ENCODE measurements at places on chromosomes 5 and 9.

GRCh38 chr5:172410662-172411483 is 43.5 kb downstream of the SH3PXD2B start:
- no peak for DNase-seq

DNA sequence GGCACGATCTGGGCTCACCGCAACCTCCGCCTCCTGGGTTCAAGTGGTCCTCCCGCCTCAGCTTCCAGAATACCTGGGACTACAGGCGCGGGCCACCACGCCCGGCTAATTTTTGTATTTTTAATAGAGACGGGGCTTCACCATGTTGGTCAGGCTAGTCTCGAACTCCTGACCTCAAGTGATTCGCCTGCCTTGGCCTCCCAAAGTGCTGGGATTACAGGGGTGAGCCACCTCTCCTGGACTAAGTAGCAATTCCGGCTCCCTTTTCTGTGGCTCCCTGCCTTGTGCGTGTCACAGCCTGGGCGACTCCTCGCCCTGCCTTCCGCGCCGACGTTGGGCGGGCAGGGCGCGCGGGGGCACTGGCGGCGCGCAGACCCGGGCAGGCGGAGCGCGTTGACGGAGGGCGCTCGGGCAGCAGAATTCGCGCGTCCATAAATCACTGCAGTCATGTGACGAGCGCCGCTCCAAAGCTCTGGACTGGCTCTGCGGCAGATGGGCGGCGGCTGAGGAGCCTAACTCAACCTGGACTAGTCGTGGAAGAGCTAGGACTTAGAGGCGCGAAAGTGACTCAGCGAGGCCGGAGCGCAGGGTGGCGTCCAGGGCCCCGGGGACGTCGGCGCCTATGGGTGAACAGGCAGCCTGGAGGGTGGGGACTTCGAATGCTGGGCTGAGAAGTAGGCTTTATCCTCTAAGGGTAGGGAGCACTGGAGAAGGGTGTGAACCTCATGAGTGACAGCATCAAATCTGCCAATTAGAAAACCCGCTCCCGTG is 1.4 kb upstream of the CIZ1 start:
- no peak for DNase-seq

DNA sequence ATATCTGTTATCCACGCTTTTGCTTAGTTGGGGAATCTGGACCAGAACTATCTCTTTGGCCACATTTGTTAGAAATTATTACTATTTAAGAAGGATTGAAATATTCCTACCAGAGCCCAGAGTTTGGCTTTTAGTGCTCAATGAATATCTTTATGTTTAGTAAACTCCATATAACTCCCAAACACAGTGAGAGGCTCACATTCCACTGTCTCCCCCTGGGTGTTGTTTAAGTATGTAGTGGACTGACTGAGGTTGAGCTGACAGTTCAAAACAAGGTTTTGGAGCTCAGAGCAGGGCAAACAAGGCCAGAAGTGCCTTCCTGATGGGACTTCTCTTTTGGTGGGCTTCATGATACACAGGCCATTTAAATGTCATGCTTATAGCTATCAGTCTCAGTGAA is 216.0 kb downstream of the SMARCA2 start:
- no peak for DNase-seq

GRCh38 chr5:79508354-79508753 is 5.6 kb downstream of the HOMER1 start:
- DNase-seq = no peak

DNA sequence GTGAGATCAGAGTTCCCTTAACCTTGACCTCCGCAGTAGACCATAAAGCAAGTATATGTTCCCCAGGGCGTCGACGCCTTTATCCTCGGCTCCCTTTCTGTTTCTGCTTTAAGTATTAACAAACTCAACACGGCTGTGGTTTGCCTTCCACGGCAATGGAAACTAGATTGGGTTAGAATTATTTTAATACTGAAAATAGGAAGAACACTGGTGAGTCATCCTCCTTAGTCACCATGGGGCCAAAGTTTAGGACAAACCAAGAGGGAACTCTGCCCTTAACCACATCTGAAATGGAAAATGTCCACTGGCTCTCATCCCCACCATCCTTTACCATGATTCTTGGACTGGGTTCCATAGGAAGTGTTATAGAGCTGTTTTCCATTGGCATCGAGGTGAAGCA is 386.1 kb downstream of the ACTL7B start:
- no peak for DNase-seq

- no peak for DNase-seq
Observed at GRCh38 chr9:7976167-7976755, 176.7 kb upstream of the DMAC1 start.

- no peak for DNase-seq
Observed at GRCh38 chr5:143454936-143455516, 51.5 kb upstream of the NR3C1 start.

DNA sequence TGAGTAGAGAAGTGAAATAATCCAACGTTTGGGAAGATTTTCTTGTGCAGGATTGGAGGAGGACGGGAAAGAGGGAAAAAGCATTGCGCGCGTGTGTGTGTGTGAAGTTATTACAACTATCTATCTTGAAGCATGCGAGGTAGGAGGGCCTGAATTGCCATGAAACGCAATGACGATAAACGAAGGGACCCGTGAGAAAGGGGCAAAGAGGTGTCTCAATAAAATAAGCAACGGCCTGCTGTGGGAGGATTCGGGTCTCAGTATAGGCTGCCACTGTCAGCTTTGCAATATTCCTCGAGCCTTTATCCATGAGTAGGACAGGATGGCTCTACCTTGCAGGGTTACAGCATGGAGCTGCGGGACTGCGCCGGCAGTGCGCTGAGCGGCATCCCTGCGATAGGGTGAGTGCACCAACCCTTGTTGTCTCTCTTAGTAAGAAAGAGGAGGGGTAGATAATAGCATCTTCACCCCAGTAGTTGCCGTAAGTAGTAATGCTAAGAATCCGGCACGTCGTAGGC is 631 bp upstream of the RCL1 start:
- no peak for DNase-seq

GRCh38 chr9:36903541-36904435 is 130.3 kb downstream of the PAX5 start:
- DNase-seq = peak; percentile 26

DNA sequence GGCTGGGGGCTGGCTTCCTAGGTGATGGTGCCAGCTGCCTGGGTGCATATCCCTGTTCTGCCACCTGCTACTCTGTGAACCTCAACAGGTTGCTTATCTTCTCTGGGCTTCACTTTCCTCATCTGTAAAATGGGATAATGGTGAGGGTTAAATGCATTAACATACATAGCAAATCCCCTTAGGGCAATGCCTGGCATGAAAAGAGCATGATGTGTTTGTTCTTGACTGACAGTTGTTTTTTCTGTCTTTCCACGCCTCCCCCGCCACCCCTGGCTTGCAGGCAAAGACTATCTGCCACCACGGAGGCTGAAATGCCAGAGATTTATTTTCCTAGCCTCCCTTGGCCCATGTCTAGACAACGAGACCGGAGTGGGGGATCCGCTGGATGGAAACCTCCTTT is 280.5 kb downstream of the NSG2 start:
- no peak for DNase-seq

GRCh38 chr9:81032030-81032572 is 657.2 kb downstream of the TLE1 start:
- DNase-seq = no peak

DNA sequence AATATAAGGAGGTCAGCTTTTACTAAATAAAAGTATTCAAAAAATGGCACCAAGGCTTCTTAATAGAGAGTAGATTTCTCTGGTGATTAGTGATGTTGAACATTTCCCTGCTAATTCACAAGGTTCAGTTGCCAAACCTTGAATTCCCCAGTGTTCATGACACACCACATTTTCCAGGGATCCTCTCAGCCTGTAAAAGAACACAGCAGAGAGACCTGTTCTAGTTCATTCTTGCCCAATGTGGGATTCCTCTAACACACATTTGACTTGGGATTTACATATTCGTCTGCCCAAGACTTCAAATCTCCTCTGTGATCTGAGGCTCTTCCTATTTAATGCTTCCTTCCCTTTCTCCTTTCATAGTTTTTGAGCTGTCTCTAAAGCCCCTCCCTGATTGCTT is 273.2 kb upstream of the CDH9 start:
- DNase-seq = no peak

DNA sequence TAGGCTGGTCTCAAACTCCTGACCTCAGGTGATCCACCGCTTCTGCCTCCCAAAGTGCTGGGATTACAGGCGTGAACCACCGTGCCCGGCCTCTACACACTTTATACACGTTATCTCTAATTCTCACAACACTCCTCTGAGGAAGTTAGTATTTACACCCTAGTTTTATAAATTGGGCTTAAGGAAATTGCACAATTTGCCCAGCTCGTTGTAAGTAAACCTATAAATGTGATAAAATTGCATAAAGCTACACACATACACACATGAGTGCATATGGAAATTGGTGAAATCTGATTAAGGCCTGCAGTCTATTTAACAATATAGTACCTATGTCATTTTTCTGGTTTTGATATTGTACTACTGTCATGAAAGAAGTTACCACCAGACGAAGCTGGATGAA is 4.4 kb upstream of the SLC4A9 start:
- no peak for DNase-seq

DNA sequence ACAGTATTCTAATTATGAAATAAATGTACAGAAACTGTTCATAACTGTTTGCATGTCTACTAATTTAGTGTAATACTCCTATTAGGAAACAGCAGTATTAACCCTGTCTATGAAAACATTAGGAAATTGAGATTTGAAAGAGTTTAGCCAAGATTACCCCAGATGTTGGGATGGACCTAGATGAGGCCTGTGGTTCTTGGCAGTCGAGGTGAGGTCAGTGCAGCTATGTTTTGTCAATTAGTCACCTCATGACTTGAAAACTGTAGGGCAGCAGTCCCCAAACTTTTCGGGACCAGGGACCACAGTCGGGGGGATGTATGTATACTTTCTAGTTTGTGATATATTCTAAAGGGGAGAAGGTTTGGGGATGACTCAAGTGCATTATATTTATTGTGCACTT is 4.7 kb downstream of the LNPEP start:
- no peak for DNase-seq

GRCh38 chr5:181190711-181191525 is 14.1 kb downstream of the TRIM7 start:
- DNase-seq = peak; percentile 72

- no peak for DNase-seq
Observed at GRCh38 chr9:122930541-122931225, 629 bp downstream of the ZBTB26 start.

- DNase-seq = no peak
Observed at GRCh38 chr5:102855681-102856388, 100.7 kb downstream of the PAM start.

DNA sequence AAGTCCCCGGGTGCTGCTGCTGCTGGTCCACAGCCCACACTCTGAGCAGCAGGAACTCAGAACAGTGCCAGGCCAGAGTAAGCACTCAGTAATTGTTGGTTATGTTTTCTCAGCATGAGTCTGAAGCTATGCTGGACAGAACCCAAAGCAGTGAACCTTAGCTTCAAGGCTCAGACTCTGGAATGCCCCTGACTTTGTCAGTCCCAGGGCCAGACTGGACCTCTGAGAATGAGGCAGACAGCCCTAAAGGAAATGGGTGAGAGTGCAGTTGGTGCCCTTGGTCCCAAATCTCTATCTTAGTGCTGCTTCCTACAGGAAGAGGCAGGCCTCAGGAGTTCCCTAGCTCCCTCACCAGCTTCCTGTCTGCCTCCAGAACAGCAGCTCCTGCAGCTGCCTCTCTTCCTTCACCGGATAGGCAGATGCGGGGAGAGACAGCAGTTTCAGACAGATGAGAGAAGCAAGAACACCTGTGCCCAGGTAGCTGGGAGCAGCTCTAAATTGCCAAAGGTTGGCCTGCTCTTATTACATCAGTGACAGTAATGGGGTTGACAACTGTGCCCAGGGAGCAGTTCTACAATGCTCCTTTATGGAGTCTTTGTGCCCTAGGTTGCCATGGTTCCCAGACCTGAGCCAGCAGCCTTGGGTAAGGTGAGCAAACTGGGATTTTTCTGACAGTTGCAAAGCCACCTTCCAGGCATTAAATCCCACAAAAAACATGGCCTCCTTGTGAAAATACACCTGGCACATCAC is 82.2 kb upstream of the CXCL14 start:
- DNase-seq = no peak

DNA sequence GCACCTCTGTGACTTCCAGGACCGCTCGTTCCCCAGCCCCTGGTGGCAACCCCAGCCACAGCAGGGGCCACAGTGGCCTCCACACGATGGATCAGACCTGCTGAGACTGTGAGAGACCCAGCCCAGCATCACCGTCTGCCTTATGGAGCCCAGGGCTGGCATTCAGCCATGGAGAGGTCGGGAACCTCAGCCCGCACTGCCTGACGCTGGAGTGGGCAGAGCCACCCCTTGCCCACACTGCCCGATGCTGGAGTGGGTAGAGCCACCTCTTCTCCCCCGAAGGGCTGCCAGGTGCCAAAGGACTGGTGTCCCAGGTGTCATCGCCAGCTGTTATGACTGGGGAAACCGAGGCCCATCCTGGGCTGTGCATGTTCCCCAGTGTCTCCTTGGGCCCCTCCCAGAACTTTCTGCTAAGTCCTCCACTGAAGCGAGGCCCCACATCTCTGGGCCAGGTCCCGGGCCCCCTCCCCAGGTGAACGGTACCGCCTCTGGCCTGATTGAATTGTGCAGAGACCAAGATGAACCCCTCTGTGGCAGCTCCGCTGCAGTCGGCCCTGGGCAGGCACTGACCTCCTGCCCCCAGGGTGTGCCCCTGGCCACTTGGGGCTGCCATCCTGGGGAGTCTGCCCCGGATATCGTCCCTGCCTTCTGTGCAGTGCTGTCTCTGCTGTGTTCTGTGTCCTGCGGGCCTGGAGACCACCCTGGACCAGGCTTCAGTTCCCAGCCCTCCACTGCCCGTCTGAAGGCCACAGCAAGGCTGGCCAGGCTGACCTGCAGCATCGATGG is 137.1 kb downstream of the ADAMTS2 start:
- no peak for DNase-seq

- DNase-seq = no peak
Observed at GRCh38 chr9:87447547-87448432, 49.9 kb upstream of the DAPK1 start.

DNA sequence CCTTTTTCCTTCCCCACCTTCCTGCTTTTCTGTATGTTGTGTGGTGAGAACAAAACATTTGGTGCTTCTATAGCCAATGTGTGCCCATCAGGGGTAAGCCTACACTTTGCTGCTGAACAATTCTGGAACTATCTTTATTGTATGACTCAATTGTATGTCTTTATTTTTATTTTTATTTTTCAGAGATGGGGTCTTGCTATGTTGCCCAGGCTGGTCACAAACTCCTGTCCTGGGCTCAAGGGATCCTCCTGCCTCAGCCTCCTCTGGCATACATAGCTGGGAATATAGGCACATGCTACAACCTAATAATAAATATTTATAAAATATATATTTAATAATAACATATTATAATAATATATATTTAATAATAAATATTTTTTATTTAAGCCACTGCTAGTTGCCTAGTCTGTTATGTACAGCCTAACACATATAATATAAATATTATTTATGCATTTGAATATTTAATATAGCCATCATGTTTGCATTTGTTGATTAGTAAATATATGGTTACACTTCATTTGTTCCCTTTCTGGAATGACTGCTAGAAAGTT is 11.8 kb upstream of the DMXL1 start:
- DNase-seq = no peak

GRCh38 chr5:178476531-178476930 is 113.7 kb downstream of the COL23A1 start:
- DNase-seq = no peak

Data from ecto neural progenitor cell (in vitro differentiated cells).